ENCODE measurements at places on chromosomes 16 and 17. TPM values are rescaled to one million over a fixed set of nuclear protein-coding genes. Genes with fewer than 3 reads are reported as not detected.

DNA sequence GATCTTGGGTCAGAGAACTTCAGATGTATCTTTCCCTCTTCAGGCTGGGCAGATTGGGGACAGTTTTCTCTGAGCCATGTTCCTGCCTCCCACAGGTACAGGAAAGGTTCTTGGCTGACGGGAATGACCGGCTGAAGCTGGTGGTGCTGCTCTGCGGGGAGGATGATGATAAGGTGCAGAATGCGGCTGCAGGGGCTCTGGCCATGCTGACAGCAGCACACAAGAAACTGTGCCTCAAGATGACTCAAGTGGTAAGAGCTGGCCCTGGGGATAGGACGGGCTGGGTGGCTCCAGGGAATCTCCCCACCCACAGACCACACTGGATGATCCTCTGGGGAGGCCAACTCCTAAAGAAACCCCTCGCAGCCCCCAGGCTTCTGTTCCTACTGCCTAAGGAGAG, 10.9 kb downstream of the SLC35G3 start:
- DNase-seq = no peak

- DNase-seq = no peak
Observed at GRCh38 chr17:8822401-8823035, 23.4 kb upstream of the MFSD6L start.

DNA sequence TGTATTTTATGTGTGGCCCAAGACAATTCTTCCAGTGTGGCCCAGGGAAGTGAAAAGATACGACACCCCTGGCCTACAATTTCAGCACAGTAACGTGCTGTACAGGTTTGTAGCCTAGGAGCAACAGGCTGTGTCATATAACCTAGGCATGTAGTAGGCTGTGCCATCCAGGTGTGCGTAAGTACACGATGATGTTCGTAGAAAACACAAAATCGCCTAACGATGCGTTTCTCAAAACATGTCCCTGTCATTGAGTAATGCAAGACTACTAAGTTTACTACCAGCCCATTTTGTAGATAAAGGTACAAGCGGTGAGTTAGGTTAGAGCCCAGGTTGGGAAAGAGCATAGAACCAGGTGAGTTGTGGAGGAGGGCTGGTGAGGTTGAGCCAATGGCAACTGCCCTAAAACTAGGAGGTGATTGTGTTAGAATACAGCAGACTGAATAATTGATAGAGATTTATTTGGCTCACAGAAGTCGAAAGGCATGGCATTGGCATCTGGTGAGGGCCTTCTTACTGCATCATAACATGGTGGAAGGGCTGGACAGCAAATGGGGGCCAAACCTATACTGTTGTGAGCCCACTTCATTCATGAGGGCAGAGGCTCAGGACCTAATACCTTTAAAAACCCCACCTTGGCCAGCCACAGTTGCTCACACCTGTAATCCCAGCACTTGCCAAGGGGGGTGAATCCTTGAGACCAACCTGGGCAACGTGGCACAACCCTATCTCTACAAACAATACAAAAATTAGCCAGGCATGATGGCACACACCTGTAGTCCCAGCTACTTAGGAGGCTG, 4.2 kb downstream of the EIF1 start:
- no peak for DNase-seq

- DNase-seq = no peak
Observed at GRCh38 chr16:4700380-4700996, 7.1 kb downstream of the NUDT16L1 start.

GRCh38 chr16:71216714-71217113, 13.8 kb downstream of the HYDIN start:
- no peak for DNase-seq

DNA sequence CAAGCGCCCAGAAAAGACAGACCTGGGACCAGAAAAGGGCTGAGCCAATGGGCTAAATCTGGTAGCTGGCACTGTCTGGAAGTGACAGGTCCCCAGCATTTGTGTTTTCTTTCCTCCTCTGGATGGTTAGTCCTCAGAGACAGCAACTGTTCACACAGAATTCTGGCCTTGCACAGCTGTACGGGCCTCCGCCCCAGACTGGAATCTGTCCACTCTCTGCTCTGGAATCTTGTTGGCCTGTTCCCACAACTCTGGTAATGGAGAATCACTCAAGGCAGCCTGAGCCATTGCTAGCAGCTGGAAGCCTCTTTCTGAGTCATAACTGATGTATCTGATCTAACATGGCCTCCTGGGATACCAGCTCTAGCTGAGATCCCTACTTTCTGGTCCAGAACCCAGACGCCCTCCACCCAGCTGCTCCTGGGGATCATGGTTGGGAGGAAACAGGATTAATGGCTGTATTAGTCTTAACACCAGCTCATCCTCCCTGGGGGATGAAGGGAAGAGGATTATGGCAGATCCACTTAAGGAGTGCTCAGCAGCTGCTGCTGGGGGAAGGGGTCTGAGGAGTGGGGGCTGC, 9.1 kb downstream of the ZNF668 start:
- DNase-seq = peak; percentile 83

DNA sequence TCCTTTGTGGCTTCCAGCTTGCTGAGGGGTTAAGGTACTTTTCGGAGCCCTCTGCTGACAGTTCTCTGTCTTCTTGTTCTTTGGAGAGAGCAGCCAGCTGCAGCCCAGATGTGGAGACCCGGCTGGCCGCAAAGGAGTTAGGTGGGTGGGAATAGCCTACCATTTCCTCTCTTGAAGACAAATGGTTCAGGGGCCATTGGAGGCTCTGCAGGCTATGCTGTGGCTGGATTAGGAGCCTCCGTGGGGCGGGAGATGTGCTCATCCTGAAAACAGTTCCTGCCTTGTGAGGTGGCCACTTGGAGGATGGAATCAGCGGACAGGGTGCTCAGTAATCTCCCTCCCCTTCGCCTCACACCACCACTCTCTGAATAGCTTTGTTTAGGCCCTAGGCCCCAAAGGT, 30.3 kb downstream of the MEOX1 start:
- no peak for DNase-seq

DNA sequence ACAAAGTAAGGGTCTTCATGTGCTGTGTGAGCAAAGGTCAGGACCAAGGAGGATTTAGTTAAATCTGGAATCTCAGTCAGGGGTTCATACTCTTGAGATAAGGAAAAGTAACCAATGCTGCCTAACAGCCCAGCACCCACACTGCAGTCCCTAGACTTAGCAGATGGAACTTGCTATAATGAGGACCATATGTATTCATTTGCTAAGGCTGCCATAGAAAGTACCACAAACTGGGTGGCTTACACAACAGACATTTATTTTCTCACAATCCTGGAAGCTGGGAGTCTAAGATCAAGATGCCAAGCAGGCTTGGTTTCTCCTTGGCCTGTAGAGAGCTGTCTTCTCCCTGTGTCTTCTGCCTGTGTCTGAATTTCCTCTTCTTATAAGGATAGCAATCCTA, 20.8 kb downstream of the ZP2 start:
- DNase-seq = no peak

CTRB2 gene
- not detected for total RNA-seq

GAST gene
- not detected for total RNA-seq

ABCA9 gene
- total RNA-seq = 6.0 TPM
